SW 1271 (cell line): ENCODE measurements at places on chromosomes 7 and 10.
A peak's percentile ranks its signal among the peaks of the same experiment; 100 is the strongest.

DNA sequence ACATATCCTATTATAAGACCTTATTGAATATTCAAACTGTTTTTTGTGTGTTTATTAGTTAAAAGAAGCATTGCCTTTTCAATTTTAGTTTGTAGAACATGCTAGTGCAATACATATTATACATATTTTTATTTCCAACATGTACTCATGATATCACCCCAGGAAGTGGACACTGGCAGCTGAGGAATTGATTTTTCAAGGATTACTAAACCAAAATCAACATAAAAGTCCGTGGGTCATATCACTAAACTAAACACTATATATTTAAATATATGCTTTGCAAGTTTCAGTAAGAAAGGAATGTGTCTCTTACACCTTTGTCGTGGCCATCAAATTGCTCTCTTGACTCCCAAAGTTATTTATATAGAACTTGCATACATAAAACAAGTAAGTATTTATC is 185.2 kb downstream of the AGMO start:
- DNase-seq: no peak

- DNase-seq: peak; percentile 87
Measured at GRCh38 chr10:32139223-32140073, 83.2 kb upstream of the KIF5B start.

DNA sequence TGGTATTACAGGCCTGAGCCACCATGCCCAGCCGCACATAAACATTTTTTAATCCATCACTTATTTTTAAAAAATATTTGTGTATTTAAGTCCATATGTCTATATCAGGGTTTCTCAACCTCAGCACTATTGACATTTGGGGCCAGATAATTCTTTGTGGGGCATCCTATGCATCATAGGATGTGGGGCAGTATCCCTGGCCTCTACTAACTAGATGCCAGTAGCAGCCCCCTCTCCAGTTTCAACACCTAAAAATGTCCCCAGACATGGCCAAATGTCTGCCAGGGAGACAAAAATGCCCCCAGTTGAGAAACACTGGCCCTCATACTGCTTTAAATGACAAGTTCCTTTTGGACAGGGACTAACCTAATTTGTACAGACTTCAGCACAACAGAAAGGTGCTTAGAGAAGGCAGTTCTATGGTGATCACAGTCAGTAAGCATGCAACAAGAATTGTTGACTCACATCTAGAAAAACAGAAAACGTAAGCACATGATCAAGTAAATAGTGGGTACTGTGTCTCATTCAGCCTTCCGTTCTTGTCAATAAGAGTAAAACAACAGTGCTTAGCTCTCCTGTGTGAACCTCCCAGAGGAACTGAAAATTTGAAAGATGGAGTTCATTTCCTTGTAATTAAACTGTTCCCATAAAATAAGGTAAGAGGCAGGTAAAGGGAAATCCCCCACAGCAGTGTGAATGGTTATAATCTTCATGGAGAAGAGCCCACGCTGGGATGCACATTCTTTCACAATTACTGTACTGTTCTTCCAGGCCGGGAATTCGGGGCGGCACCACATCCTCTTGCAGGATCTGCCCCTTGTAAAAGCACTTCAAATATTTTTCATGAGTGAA is 17.3 kb upstream of the ADRB1 start:
- DNase-seq: peak; percentile 93

GRCh38 chr7:15685358-15686294 is 857 bp downstream of the MEOX2 start:
- DNase-seq: no peak

DNA sequence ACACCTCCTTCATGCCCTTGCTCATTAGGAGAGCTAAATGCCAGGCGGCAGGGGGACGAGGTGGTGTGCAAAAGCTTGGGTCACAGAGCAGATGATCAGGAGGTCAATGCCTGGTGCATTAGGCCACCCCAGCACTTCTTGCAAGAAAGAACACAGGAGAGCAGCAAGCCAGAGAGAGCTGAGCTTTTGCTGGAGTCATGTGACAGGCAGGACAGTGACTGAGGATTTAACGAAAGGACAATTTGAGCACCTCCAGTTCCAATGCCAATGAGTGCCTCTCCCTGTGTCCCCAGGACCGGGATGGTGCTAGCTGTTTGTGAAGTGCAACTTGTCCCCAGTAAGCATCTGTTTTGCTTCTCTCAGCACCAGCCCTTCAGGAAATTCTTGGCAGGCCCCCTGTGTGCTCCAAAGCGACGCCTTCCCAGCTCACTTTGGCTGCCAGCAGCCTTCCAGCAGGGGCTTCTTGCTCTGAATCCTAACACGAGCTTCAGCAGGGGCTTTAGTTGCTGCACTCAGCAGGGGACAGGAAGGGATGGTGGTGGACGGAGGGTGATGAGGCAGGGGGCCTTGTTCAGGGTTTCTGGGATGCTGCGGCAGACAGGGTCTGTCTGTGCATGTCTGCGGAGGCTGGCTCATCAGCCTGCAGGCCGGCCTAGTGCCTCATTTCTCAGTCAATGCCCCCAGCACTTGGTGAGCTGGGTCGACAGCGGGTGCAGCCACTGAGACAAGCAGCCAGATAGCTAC is 368.1 kb downstream of the RPS24 start:
- no peak for DNase-seq

GRCh38 chr10:7251696-7252465 is 159.0 kb downstream of the SFMBT2 start:
- no peak for DNase-seq

DNA sequence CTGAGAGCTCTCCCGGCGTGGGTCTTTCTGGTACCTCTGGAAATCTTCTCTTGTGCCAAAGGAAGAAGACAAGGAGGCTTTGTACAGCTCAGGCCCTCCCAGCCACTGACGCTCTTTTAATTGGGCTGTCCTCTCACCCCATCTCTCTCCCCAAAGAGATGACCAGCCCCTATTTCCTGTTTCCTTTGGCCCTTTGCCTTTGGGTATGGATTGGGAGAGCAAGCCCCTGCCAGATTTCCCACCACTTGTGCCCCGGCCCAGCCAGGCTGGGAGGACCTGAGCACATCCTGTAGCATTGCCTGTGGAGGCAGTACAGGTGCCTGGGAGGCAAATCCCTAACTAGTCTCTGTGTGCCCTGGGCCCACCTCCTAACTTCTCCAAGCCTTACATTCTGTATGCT is 5.7 kb upstream of the PLAC9 start:
- DNase-seq: no peak
